ENCODE measurements at places on chromosomes 5 and 9.

- DNase-seq: peak; percentile 41
- no peaks in the 10 kb centered on the region for H3K36me3 ChIP-seq
- peaks cover 1% of the 10 kb centered on the region for H3K4me1 ChIP-seq
- H3K27ac ChIP-seq: no peak overlapping the region
- no peak overlapping the region for H3K4me3 ChIP-seq
Measured at GRCh38 chr5:39217365-39218281, 1.7 kb downstream of the FYB1 start.

DNA sequence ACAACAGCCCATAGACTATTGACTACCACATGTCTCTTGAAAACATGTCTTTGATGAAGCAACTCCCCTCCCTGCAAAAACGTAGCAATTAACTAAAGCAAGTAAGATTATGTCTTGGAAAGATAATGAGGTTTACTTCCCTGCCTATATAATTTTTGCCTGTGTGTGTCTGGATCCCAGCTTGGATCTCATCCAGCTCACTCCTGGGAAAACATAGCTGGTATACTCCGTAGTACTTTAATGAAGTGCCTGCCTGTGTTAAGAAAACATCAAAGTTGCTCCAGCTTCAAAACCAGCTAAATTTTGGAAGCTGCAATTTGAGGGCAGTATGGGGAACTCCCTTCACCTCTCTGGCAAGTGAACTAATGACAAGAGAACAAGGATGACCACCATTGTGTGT lies 182.6 kb upstream of the C9orf72 start:
- no peak overlapping the region for H3K4me3 ChIP-seq
- H3K27ac ChIP-seq: no peak overlapping the region
- no peaks in the 10 kb centered on the region for H3K36me3 ChIP-seq
- DNase-seq: no peak

GRCh38 chr5:32206509-32207354 lies 32.6 kb upstream of the GOLPH3 start:
- H3K4me3 ChIP-seq: peak overlapping the region; percentile 42
- peaks cover 7% of the 10 kb centered on the region for H3K4me1 ChIP-seq
- DNase-seq: no peak
- H3K27me3 ChIP-seq: no peaks in the 10 kb centered on the region
- H3K27ac ChIP-seq: no peak overlapping the region

- peak overlapping the region; percentile 11 for H3K27ac ChIP-seq
- peaks cover 4% of the 10 kb centered on the region for H3K36me3 ChIP-seq
- no peak for DNase-seq
Measured at GRCh38 chr9:99050292-99050911, 54.5 kb upstream of the TGFBR1 start.

- H3K4me1 ChIP-seq: peaks cover 9% of the 10 kb centered on the region
- no peak overlapping the region for H3K27ac ChIP-seq
- no peak for DNase-seq
- H3K36me3 ChIP-seq: no peaks in the 10 kb centered on the region
- no peaks in the 10 kb centered on the region for H3K27me3 ChIP-seq
Measured at GRCh38 chr5:173662581-173663351, 46.3 kb upstream of the BOD1 start.

DNA sequence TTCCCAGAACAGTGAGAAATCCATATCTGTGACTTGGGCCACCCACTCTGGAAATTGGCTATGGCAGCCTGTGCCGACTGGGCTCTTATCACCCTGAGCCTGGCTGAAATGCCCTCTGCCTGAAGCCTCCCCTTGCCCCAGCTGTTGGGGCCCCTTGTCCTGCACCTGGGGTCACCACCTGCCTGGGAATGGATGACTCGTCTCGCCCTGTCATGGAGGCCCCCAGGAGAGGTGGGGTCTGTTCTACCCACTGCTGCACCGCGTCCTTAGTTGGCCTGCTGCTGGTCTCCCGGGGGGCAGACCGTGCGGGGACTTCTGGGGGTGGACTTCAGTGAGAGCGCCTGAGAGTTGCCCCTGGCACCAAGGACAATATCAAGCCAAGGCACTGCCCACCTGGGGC lies 46.6 kb upstream of the COL5A1 start:
- no peak overlapping the region for H3K4me3 ChIP-seq
- H3K36me3 ChIP-seq: no peaks in the 10 kb centered on the region
- no peaks in the 10 kb centered on the region for H3K27me3 ChIP-seq

DNA sequence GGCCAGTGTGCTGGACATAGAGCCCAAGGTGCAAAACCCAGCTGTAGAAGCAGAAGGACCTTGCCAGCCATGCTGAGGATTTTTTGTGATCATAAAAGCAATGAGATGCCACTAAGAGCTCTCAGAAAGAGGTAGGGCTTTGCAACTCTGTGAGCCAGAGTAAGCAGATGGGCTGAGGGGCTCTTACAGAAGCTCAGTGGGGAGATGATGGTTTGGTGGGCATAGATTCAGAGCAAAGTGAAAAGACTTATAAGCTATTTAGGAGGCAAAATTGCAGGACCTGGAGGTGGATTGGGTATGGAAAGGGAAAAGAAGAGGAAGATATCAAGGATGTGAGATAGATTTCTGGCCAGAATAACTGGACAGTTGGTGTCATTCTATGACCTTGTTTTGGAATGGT lies 302.0 kb downstream of the NTRK2 start:
- no peaks in the 10 kb centered on the region for H3K36me3 ChIP-seq
- H3K27ac ChIP-seq: no peak overlapping the region

DNA sequence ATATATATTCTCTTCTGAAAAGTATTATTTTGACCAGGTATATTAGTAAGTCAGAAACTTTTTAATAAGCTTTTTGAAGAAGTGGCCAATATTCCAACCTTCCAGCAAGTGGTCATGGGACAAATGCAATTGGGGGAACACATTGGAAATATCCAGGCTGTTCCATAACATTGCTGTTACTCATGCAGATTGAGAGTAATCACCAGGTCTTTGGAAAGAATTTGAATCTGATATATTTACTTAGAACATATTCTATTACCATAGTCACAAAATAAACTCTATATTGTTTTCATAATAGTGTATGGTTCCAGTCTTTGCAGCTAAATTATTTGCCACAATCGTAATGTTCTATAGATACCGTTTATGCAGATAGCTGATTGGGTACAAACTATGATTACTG lies 102.8 kb downstream of the TAF11L14 start:
- no peak overlapping the region for H3K27ac ChIP-seq
- H3K36me3 ChIP-seq: no peaks in the 10 kb centered on the region
- H3K27me3 ChIP-seq: no peaks in the 10 kb centered on the region
- DNase-seq: no peak

- H3K27me3 ChIP-seq: peaks cover 12% of the 10 kb centered on the region
- no peaks in the 10 kb centered on the region for H3K4me1 ChIP-seq
- H3K4me3 ChIP-seq: no peak overlapping the region
- H3K36me3 ChIP-seq: no peaks in the 10 kb centered on the region
- no peak for DNase-seq
Measured at GRCh38 chr9:107504585-107505455, 15.3 kb upstream of the KLF4 start.

DNA sequence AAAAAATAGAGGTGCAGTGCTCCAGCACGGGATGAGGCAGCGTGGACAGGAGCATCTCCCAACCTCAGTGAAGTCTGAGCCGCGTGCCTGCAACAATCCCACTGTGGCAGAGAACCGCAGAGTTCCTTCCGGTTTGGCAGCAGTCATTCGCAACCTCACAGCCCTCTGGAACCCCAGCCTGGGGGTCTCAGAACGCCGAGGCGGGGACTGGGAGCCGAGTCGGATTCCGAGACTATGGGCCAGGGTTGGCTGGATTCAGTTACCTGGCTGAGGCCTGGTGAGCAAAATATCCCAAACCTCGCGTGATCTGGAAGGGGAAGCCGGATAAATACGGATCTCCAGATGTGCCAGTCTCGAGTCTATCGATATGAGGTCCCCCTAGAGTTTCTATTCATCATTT lies 27.0 kb downstream of the CDKN2A start:
- peaks cover 18% of the 10 kb centered on the region for H3K36me3 ChIP-seq
- no peak for DNase-seq
- H3K4me1 ChIP-seq: peaks cover 34% of the 10 kb centered on the region
- H3K4me3 ChIP-seq: no peak overlapping the region
- peaks cover 93% of the 10 kb centered on the region for H3K27me3 ChIP-seq

DNA sequence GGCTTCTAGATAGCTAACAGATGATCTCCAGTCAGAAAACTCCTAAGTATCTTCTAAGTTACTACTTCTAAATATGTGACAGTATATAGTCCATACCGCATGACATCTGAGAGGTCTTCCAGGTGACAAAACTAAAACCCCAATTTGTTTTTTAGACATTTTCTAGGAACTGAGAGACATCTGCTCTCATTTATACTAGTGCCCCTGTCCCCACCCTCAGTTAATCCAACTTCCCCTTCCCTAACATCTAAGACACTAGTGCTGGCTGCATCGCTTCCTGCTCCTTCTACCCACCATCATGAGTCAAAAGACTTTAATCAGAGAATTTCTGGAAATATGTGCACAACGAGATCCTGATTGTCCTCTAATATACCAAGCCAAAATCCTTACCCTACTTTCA lies 37.9 kb downstream of the FBXW11 start:
- H3K36me3 ChIP-seq: peaks cover 10% of the 10 kb centered on the region
- peaks cover 74% of the 10 kb centered on the region for H3K4me1 ChIP-seq
- no peaks in the 10 kb centered on the region for H3K27me3 ChIP-seq
- peak; percentile 37 for DNase-seq

DNA sequence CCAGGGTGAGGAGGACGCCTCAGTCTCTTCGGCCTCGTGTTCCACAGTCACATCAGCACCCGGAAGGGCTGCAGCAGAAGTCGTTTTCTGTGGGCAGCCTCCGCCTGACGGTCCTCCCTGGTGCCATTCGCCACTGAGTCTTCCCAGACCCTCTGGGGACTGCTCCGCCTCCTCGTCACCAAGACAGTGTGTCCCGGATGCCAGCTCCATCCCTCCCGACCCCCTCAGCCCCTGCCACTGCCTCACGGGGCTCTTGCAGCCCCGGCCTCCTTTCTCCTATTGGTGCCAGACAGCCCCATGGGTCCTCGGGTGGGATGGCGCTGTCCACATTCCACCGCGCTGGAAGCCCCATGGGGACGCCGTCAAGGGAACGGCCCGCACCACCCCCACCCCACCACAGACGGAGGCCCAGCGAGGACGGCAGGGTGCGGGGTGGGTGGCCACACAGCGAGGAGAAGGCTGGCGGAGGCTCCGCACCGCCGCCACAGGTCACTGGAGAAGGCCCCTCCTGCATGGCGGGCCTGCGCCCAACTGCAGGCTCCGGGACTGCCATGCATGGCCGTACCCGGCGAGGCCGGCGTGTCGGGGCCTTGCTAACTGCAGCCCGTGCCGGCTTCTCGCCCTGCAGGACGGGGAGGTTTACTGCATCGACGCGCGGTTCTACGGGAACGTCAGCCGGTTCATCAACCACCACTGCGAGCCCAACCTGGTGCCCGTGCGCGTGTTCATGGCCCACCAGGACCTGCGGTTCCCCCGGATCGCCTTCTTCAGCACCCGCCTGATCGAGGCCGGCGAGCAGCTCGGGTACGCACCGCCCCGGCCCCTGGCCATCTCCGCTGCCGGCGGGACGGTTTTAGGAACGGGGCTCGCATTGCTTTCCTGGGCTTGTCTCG lies 43.6 kb upstream of the CACNA1B start:
- no peaks in the 10 kb centered on the region for H3K27me3 ChIP-seq
- peaks cover 6% of the 10 kb centered on the region for H3K36me3 ChIP-seq
- H3K4me1 ChIP-seq: peaks cover 3% of the 10 kb centered on the region
- no peak overlapping the region for H3K27ac ChIP-seq

DNA sequence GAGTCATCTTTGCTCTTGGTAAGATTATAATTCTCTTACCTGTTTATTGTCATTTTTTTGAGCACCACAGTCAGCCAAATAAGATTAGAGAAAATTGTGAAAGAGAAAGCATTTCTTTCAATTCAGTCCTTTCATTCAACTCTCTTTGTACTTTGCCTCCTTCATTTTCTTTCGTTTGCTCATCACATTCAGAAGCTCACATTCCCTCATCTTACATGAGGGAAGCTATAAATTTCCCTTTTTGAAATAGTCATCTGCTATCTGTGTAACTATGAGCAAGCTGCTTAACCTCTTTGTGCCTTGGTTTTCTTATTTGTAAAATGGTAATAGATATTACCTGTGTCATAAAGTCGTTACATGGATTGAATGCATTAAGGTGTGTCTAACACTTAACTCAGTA lies 41.4 kb downstream of the PAM start:
- H3K4me1 ChIP-seq: peaks cover 5% of the 10 kb centered on the region
- H3K4me3 ChIP-seq: no peak overlapping the region
- no peak overlapping the region for H3K27ac ChIP-seq
- no peaks in the 10 kb centered on the region for H3K27me3 ChIP-seq
- no peak for DNase-seq

DNA sequence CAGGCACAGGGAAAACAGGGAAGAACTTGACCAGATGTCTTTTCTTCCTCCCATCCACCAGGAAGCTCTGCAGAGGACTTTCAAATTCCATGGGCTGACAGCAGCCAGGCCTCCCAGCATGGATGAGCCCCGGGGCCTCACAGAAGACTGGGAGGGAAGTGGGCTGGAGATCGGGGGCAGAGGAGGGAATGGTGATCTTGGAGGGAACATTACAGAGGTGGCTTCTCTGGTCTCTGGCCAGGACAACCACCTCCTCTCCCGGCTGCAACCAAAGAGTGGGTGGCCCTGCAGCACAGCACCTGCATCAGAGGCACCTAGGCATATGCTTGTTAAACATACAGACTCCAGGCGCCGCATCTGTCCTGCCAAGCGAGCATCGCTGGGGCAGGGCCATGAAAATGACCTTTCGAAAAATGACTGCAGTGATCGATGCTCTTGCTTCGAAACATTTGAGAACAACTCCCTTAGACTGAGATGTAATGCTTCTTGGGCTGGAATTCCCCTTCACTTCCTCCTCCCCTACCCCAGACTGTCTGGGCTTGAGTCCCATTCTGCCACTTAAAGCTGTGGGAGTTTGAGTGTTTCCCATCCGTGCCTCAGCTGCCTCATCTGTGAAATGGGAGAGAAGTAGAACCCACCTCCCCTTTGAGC lies 68.7 kb upstream of the UNC5A start:
- H3K36me3 ChIP-seq: peaks cover 10% of the 10 kb centered on the region
- peaks cover 36% of the 10 kb centered on the region for H3K4me1 ChIP-seq
- peaks cover 62% of the 10 kb centered on the region for H3K27me3 ChIP-seq

DNA sequence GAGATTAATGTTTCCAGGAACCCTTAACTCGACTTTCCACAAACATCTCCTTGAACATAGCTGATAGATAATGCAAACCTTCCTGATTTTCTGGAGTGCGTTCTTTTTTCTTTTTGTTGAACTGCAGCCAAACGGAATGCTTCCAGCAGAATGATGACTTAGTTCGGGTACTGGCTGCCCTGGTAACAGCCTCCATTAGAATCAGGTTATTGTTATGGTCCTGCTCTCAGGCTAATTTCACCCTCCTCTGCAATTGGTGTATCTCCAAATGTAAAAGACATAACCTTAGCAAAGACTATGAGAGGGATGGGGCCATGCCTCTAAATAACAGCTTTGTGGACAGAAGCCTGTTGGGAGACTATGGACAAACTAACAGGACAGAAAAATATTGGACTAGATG lies 116.5 kb downstream of the PDE4D start:
- no peaks in the 10 kb centered on the region for H3K4me1 ChIP-seq
- DNase-seq: no peak
- H3K27me3 ChIP-seq: no peaks in the 10 kb centered on the region
- H3K36me3 ChIP-seq: no peaks in the 10 kb centered on the region
- no peak overlapping the region for H3K4me3 ChIP-seq
- no peak overlapping the region for H3K27ac ChIP-seq

- no peak overlapping the region for H3K4me3 ChIP-seq
- peaks cover 3% of the 10 kb centered on the region for H3K27me3 ChIP-seq
- H3K36me3 ChIP-seq: no peaks in the 10 kb centered on the region
- DNase-seq: no peak
Measured at GRCh38 chr5:126172812-126173211, 250.4 kb upstream of the GRAMD2B start.
